ENCODE measurements at places on chromosomes 16 and 17.

DNA sequence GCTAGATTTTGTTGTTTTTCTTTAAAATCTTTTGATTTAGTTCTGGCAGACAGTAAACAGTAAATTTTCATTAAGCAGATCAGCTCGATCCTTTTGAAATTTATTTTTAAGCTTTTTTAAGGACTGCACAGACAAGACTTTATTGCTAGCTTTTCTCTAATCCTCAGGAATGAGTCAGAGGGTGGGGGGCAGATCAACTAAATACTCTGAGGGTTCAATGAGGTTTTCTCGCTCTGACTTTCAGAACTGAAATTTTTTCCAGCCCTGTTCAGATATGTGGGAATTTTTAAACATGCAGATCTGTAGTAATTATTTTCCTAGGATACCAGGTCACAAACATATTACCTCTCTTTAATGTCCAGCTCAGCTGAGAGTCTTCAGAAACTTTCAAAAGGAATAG is 977.2 kb downstream of the CDH11 start:
- DNase-seq, result no peak

- DNase-seq, result no peak
These were observed 1.1 kb downstream of the CEP20 start for GRCh38 chr16:15887283-15887682.

DNA sequence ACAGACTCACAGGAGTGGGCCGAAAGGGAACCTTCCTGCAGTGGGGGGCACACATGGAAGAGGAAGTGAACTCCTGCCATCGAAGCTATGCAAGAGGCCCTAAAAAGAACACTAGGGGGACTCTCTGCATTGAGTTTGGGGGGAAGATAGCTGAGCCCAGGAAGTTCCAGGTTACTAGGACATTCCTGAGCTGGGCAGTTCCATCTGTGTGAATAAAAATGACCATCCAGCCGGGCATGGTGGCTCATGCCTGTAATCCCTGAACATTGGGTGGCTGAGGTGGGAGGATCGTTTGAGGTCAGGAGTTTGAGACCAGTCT is 211.8 kb downstream of the ZNF423 start:
- no peak for DNase-seq

- DNase-seq, result no peak
These were observed 79.1 kb upstream of the SEC14L1 start for GRCh38 chr17:77061669-77062068.

GRCh38 chr17:1120596-1121441 is 59.0 kb downstream of the ABR start:
- DNase-seq, result no peak

DNA sequence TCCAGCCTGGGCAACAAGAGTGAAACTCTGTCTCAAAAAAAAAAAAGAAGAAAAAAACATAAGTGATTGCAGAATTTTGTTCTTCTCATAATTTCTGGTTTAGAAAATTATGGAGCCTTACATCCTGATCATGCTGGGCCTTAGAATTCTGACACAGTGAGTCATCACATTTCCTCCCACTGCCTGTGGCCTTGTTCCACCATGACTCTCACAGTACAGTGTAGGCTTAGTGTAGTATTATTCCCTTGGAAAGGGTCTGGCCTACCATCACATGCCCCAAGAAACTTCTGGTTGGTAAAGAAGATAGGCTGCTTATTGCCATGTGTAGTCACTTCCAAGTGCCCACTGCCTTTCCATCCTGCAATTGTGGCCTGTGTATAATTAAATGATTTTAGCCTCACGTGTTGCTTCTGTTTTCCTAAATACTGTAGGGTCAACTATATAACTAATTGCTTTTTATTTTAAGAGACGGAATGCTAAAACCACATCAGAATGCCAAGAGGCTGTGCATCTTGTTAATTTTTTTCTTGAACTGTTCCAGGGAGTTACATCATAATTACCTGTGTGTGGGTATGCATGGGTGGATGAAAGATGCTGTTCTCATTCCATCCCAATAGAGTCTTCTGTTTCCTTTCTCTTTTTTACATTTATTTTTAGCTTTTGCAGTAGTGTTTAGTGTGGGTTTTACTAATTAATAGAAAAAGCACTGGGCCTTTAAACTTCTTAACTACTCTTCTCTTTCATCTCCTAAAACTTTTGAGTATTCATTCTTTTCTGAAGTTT is 25.9 kb downstream of the OGFOD1 start:
- no peak for DNase-seq

DNA sequence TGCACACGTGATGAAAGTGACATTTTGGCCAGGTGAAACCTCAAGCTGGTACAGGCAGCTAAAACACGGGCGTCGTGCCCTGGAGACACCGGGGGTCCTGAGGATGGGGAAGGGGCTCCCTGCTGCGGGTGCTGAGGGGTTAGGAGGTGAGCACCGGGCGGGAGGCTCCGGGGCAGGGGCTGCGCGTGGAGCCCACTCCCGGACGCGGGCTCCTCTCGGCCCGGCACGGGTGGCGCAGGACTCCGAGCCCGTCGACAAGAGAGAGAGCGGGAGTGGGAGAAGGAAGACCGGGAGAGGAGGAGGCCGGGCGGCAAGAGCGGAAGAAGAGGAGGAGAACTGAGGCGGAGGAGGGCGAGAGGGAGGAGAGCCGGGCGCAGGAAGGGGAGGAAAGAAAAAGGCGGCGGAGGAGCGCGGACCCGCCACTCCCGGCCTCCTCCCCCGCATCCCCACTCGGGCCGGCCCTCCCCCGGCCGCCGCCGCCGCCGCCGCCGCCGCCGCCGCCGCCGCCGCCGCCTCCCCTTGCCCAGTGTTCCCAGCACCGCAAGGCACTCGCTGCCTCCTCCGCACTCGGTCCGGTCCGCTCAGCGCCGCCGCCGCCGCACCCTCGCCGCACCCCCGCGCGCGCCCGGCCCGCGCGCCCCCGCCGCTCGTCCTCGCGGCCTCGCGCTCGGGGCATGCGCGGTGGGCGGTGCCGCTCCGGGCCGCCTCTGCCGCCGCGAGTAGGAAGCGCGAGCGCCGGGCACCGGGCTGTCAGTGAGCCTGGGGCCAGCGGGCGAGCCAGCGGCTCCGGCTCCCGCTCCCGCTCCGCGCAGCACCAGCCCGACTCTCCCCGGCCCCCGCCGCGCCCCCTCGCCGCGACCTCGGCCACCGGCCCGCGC is at the start of gene PRKCA:
TSS of gene PRKCA (plus strand) at position 750 of the 878 bp plus-strand sequence.
- no peak for DNase-seq

- no peak for DNase-seq
These were observed 49.1 kb downstream of the KATNIP start for GRCh38 chr16:27598931-27599565.

DNA sequence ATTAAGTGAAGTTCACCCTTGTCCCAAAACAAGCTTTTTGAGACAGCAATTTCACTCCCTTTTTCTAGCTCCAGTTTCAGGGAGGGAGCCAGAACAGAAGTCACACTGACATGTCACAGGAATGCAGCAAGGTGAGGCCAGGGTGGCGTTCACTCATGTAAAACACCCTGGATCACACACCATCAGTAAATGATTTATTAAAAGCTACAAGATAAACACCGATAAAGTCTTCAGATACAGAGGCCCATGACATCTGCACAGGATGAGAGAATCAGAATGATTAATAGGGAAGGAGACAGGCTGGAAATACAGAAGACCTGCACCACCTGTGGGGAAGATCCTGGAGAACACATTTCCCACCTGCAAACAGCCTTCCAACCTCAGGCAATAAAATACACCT is 77.5 kb upstream of the DYNLRB2 start:
- DNase-seq, result no peak

GRCh38 chr17:74271281-74271680 is 2.8 kb upstream of the DNAI2 start:
- DNase-seq, result no peak

GRCh38 chr17:75769536-75769935 is 4.5 kb upstream of the GALK1 start:
- no peak for DNase-seq

GRCh38 chr16:88378401-88378800 is 4.4 kb upstream of the ZNF469 start:
- DNase-seq, result no peak

GRCh38 chr16:17723531-17724134 is 252.9 kb upstream of the XYLT1 start:
- DNase-seq, result no peak

DNA sequence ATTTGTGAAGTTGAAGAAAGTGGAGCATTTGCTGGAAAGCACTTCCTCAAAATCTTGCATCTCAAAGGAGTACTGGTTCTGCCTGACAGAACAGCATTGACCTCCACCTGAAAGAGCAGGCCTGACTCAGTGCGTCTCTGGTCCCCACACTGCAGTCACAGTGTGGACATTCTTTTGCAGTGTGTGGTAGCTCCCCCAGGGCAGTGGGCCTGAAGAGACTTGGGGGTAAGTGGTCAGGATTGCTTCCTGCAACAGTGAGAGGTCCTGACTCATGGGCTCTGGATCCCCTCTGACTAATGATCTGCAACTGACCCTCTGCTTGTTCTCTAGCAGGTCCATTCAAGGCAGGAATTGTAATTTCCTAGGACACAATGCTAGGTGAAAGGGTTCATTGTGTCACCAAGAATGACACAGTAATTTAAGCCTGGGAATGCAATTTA is 204.9 kb upstream of the KCNJ16 start:
- DNase-seq, result no peak

DNA sequence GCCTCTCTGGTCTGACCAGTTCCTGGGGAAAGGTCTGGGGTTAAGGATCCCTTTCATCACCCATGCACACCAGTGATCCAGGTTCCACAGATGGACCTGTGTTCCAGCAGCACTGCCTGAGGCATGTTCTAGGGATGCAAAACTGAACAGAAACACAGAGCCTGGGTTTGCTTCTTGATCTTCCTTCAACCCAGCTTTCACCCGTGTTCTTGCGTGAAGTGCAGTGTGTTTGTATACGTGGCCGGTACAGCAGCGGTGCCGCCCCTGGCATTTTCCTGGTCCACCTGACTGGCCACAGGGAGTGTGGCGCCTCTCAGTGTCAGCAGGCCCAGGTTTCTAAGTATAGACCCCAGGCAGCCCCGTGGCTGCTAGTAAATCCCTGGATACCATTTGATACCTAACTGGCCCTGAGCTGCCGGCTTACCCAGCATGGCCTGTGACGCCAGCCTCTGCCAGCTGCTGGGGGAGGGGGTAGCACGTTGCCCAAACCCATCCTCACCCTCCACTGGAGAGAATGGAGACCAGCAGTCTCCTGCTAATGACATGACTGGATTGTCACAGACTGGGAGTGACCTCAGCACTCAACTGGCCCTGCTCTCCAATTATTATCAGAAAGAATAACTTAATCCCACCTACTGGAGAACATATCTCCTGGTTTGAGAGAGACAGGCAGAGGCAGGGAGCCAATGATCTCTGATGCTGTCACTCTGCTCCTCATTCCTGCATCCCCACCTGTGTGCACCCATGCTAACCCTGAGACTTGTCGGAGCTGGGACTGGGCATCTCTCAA is 59.2 kb upstream of the LGALS9 start:
- no peak for DNase-seq

DNA sequence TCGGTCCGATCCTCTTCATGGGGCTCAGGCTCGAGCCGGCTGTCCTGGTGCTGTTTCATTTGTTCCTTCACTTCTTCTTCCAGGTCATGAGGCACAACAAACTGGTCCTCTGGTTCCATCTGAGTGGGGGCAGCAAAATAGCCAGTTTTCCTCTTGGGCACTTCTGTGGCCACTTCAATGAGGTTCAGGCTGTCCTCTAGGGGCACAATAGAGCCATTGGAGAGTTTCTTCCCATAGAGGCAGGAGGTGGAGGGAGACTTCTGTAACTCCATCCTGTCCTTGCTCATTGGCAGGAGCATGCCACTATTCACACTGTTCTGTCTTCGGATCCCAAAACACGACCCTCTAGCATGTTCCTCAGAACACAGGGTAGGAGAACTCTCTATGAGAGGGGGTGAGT is 22.9 kb downstream of the MARVELD3 start:
- DNase-seq, result no peak

- DNase-seq, result no peak
These were observed 16.8 kb upstream of the AURKB start for GRCh38 chr17:8227238-8227581.

- no peak for DNase-seq
These were observed 164.8 kb upstream of the DYNLRB2 start for GRCh38 chr16:80375973-80376372.

Data from esophagus squamous epithelium (tissue), 5 donors.